NCI-H1436 treated with DMSO at 0.1 percent for 48 hours (cell line): ENCODE measurements at places on chromosomes 5 and 9.

DNA sequence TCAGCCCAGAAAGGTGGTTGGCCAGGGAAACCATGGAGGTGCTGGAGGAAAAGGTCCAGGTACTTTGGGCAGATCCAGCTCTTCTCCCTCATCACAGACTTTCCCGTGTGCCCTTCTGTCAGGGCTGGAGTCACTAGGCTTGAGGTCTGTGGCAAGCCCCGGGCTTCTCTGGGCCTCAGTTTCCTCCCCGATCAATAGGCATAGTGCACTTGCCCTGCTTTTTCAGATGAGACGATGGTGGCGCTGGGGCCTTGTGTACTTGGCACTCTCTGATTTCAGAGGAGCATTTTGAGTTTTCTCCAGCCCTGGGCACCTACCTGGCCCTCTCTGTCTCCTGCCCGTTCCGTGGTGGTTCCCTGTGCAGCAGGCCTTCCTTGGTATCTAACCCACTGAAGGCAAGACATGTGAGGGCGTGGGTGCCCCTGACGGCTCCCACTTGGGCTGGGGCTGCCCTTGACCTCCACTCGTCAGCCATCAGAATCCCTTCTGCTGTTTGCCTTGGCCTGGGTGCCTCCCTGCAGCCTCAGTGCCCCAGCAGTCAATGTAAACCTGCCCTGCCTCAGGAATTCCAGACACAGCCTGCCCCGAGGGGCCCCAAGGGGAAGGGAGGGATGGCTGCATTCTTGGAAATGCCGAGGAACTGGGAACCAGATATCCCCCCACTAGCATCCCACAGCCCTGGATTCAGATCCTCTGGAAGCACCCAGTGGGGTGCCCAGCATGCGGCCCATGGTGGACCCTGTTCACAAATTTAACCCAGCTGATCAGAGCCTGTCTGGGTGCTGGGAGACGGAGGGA is 66.3 kb upstream of the COL5A1 start:
- no peak for DNase-seq

GRCh38 chr9:3768712-3769457 is 243.1 kb upstream of the RFX3 start:
- no peak for DNase-seq

- no peak for DNase-seq
These were observed 127.8 kb upstream of the GPR151 start for GRCh38 chr5:146643776-146644175.

DNA sequence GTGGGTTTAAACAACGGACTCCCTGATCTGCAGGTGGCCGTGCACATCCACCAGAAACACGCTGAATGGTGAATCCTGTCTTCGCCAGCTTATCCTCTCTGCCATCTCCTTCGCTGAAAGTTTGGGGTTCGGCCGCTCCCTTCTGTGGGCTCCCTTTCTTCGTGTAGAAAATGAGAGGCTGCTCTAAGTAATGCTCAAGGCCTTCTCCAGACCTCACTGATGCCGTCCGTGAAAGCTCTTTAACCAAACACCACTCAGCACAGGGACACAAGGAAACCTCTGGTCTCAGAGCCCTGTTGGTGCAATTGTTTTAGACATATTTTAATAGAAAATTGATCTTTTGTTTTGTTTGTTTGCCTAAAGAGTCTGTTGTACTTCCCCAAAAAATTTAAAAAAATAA is 596.5 kb downstream of the IRX1 start:
- no peak for DNase-seq

DNA sequence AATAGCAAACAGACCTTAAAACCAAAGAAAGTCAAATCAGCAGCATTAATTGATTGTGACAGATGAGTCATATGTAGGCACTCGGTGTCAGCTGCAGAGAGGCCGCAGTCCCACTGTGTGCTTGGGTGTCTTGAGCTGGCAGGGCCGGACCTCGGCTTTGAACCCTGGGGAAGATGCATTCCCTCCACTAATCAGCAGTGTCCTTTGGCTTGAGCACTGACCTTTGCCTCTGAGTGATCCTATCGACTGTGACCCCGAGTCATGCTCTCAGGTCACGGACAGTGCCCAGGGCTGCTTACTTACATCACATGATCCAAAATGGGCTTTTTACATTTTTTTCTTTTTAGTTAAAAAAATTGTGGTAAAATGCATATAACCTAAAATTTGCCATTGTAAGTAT is 188.7 kb downstream of the GADD45G start:
- DNase-seq: no peak
